GM23338 (cell line): ENCODE measurements at places on chromosomes 6 and 20. TPM values are rescaled to one million over a fixed set of nuclear protein-coding genes. Genes with fewer than 3 reads are reported as not detected.

The TREM2 gene
- total RNA-seq: not detected in 2 replicates

The ADGRF5 gene
- not detected in 2 replicates for total RNA-seq

The SYNDIG1 gene
- total RNA-seq: 4.8 and 7.4 TPM in 2 replicates

The FAM83C gene
- total RNA-seq: 0.10 TPM in 1 of 2 replicates, not detected in the other

The PLEKHG1 gene
- 1.0 and 2.5 TPM in 2 replicates for total RNA-seq

The PHF20 gene
- 56.6 and 71.8 TPM in 2 replicates for total RNA-seq
